ENCODE measurements at places on chromosomes 16 and 17.
A peak's percentile ranks its signal among the peaks of the same experiment; 100 is the strongest.

GRCh38 chr17:56142325-56142724 lies 10.9 kb upstream of the ANKFN1 start:
- DNase-seq: no peak

GRCh38 chr17:50267074-50267841 lies 7.0 kb upstream of the TMEM92 start:
- no peak for DNase-seq

DNA sequence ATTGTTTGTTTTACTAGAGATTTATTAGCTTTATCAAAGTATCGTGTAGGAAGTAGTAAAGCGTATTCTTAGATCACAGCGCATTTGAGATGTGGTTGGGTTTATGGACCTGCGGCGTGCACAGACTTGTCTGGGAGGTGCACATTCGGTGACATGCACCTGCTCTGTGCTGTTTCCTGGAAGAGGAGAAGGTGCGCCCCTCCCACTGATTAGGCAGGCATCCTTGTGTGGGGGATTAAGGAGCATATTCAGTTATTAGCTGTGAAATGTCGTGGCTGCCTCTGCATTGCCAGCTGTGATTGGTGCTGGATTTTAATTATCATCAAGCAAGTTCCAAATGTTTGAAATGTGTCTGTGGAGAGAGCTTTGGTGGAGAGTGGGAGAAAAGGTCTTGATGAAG lies 903.8 kb upstream of the RBFOX1 start:
- no peak for DNase-seq

GRCh38 chr16:15950161-15950854 lies 892 bp downstream of the ABCC1 start:
- no peak for DNase-seq

- DNase-seq: no peak
These were observed 44.0 kb downstream of the MYH3 start for GRCh38 chr17:10612957-10613744.

DNA sequence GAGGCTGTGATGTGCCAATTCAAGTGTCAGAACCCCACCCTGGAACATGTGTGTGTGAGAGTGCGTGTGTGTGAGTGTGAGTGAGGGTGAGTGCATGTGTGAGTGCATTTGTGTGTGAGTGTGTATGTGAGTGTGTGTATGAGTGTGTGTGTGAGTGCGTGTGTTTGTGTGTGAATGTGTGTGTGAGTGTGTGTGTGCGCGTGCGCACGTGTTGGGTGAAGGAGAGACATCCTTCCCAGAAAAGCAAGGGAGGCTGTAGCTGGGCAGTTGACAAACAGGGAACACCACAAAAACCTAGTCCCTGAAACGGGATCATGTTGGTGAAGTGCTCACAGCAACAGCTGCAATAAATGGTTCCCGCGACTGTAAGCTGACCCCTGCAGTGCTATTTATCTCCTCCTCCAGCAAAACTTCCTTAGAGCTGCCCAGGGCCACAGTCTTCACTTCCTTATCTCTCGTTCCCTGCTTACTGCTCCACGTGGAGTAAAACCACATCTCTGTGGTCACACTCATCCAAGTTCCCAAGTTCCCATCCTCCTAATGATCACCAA lies 40.1 kb upstream of the RPL38 start:
- no peak for DNase-seq

GRCh38 chr16:11946433-11946832 lies 4.6 kb upstream of the NPIPB2 start:
- no peak for DNase-seq

DNA sequence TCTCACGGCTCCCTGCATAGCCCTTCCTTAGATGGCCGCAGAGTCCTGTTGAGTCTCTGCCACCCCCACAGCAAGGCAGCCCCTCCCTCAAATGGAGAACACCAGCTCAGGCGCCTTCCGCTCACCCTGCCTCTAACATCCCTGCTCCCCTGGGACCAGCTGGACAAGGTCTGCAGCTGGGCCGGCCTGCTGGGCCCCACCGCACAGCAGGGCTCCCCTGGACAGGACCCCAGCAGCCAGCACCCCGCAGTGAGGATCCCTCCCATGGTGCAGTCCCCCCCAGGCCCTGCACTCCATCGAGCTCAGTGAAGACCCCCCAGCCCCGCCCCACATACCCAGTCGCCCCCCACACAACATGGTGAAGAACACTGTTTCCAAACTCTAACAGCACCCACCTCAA lies 10.2 kb downstream of the ATP2A3 start:
- no peak for DNase-seq

DNA sequence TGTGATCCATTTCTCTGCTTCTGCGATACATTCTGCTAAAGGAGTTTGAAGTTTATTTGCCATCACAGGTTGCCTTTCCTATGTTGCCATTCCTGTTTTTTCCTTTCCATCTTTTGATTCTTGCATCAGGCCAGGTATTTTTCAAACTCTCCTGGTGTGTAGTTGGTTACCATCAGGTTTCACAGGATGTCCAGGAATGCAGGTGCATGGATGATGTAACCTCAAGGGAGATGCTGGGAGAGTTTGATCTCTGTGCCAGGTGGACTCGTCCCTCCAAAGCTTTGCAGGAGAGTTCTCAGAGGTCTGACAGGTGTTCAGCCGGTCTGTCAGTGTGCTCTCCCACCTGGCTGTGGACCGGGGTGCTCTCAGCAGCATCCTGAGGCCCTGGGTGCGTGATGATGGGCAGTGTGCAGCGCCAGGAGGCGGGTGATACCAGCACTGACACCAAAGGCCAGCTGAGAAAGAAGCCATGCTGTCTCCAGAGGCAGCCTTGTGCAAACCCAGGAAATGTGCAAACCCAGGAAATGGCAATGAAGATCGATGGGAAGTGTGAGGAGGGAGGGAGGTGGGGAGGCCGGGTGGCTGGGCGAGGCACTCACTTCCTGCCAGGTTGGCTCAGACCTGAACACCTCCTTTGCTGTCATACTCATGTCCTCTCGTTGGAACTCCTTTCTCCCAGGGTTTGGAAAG lies 1.7 kb downstream of the ATP2C2 start:
- DNase-seq: no peak

DNA sequence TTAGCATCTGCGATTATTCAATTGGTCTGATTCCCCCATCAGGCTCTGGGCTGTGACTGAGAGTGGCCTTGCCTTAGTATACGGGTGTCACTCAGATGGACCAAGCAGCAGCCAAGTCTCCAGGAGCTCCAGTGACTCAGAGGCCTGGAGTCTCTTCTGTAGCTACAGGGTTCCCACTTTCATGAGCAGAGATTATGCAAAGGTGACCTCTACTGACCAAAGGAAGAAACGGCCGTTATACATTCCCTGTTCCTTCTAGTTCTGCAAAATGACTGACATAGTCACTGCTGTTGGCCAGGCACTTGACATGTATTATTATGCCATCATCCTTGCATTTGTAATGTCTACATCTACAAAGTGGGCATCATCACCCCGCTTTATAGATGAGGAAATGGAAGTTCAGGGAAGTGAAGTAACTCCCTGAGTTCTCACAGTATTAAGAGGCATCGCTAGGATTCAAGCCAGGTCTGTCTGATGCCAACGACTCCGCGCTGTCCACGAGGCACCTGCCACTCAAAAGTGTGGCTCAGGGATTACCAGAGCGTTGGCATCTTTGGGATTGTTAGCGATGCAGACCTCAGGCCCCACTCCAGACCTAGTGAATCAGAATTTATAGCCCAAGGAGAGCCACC lies 23.3 kb downstream of the SLC38A7 start:
- peak; percentile 22 for DNase-seq

- DNase-seq: no peak
These were observed 22.9 kb downstream of the MMD start for GRCh38 chr17:55398689-55399088.

DNA sequence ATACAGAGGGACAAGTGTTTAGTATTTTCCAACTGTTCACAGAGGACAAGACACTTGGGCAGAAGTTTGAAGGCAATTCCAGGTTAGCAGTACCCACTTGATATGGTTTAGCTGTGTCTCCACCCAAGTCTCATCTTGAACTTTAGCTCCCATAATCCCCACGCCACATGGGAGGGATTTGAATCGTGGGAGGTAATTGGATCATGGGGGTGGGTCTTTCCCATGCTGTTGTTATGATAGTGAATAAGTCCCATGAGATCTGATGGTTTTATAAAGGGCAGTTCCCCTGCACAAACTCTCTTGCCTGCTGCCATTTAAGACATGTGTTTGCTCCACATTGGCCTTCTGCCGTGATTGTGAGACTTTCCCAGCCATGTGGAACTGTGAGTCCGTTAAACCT lies 668.9 kb downstream of the MAF start:
- DNase-seq: no peak

DNA sequence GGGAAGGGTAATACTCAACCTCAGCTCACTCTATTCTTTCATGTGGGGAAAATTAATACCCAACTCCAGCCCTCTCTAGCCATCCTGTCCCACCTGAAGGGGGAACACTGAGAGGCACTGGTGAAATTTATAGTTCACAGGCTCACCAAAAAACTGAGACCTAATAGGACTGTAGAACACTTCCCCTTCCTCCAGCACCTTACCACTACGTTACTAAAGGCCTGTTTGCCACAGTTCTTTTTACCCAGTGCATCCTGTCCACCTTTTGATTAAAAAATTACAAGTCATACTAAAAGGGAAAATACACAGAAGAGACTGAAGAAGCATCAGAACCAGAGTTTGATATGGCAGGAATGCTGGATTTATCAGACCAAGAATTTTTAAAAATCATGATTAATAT lies 26.0 kb downstream of the DHRS7B start:
- no peak for DNase-seq

- no peak for DNase-seq
These were observed 2.1 kb downstream of the ACD start for GRCh38 chr16:67657751-67658518.

DNA sequence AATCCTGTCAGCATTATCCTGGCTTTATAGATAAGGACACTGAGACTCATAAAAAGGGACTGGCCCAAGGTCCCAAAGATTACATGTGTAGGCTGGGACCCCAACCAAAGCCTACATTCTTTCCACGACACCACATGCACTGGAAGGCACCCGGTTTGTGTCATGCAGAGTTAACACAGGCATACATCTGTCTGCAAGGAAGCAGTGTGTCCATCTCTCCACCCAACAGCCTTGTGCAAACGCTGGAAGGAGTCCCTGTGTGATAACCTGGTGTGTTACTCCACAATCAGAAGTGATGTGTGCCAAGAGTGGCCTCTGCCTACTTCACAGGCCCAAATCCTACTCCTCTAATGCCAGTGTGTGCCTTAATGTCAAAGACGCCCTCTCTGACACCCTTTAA lies 139.8 kb downstream of the PARN start:
- no peak for DNase-seq

- no peak for DNase-seq
These were observed 395.0 kb downstream of the SNX29 start for GRCh38 chr16:12371497-12371896.

DNA sequence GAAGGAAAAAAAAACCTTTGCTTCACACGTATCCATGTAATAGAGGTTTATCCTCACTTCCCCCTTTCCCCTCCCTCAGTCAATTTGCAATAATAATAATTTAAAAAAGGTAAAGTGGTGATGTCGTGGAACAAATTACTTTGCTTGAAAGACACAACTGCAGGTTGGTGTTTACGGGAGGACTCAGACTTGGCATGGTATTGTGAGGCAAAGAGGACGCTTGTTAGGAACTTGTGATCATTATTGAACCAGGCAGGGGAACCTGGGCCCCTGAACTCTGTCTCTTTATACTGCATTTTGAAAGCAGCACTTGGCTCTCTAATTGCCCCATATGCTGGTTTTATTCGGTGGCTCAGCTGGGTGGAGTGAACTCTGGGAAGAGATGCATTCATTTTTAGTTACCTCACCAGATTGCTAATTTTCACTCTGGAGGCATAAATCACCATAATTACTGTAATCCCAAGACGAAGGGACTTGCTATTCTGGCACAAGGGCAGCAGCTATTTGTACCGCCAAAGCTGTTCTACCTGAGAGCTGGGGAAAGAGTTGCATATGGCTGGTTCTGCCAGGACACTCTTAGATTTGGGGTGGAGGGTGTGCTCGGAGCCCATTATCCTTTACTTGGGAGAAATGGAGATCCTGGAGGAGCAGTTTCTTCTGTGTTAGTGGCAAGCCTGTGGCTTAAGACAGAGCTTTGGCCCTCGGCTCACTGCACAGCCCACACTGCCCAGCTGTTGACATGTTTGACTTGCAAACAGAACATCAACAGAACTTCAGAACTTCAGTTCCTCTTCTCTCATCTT lies 5.7 kb upstream of the DHX8 start:
- no peak for DNase-seq

- no peak for DNase-seq
These were observed 25.9 kb downstream of the MYH3 start for GRCh38 chr17:10631048-10631700.

GRCh38 chr17:66541461-66542128 lies 239.2 kb downstream of the PRKCA start:
- no peak for DNase-seq

DNA sequence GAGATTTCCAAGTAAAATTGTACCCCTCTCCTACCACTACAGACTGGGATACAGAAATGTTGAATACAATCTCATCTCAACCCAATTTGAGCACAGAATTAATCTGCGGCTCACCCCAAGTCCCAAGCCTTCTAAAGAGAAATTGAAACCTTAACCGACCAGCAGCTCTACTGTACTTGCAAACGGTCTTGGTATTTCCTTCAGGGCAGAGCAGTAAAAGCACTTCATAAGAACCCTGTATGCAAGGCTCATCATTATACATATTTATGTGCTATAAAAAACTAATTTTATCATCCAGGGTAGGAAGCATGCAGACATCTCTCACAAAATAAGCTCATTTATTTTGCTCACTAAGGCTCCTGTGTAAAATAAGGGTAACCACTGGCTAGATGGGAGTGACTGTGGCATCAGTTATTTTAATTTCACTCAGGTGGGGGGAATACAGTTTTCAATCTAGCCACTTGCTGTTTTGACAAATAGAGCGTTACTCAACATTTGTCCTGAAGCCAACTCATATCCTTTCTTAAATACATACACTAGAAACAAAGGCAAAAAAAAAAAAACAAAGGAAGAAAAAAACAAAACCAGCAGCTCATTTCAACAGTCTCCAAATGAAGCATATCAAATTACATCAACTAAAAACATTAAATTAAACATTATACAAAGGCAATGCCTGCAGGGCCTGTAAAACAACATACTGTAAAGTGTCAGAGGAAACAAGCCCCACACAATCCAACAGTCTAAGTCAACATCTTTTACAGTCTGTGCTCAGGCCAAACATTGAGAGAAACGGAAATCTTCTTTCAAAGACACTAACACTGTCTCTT lies 65.0 kb downstream of the PARN start:
- no peak for DNase-seq

DNA sequence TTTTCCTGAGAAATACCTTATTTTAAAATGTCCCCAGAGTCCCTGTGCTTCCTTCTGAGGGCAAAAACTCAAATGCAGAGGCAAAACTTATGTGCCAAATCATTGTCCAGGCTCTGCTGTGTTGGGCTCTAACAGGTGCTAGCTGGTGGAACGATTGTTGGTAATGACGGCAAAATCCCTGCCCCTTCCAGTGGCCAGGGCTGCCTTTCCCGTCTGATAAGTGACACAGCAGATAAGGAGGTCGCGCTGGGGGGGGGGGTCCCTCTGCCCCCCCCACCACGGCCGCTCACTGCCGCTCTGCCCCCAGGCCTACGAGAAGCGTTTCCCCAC lies 29.1 kb downstream of the SEC14L5 start:
- no peak for DNase-seq
